Stimulated activated CD8-positive, alpha-beta memory T cell treated with anti-CD3 and anti-CD28 coated beads, Interleukin-7, amount 100 ng/mL, for 1 hour (primary cell): ENCODE measurements at places on chromosomes 2 and 18.

DNA sequence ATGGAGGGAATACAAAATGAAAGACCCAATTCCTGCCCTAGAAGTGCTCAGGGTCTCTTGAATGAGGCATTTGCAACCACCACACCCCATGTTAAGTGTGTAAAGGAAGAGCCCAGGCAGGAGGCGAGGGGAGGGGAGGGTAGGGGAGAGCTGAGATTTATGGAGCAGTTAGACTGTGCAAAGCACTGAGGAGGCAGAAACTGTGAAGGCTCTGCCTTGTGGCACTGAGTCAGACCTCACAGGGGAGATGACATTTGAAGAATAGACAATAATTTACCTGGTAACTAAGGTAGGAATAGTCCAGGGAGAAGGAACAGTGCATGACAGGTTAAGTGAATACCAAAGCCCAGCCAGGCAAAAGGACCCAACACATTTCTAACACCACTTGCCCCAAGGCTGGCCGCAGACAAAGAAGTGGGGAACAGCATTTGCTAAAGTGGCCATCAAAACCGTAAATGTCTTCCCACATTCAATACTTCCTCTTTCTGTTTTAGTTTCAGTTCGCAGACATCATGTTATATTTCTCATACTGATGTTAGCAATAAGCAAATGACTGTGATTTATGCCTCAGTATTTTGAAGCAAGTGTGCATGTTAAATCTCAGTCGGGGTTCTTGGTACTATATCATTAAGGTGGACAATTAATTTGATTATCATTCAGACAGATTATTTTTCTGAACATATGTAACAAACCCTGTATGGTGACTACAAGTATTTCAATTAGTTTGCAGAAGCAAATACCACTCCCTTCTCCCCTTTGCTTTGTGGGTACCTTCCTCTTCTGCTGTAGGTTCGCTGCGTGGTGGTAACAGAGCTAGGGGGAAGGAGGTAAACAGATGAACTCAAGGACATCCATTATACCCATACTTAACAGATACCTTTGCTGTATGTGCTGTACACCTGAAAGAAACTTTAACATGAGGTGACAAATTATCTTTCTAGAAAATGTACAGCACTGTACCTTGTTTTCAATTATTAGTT lies 27.5 kb downstream of the CDH20 start:
- no peak for DNase-seq

GRCh38 chr2:28117104-28117596 lies 226.6 kb downstream of the BABAM2 start:
- no peak for DNase-seq

- DNase-seq = no peak
Observed at GRCh38 chr2:85994421-85994777, 105.6 kb upstream of the ST3GAL5 start.

- DNase-seq = peak; percentile 43
Observed at GRCh38 chr2:96870626-96871255, 861 bp upstream of the SEMA4C start.

DNA sequence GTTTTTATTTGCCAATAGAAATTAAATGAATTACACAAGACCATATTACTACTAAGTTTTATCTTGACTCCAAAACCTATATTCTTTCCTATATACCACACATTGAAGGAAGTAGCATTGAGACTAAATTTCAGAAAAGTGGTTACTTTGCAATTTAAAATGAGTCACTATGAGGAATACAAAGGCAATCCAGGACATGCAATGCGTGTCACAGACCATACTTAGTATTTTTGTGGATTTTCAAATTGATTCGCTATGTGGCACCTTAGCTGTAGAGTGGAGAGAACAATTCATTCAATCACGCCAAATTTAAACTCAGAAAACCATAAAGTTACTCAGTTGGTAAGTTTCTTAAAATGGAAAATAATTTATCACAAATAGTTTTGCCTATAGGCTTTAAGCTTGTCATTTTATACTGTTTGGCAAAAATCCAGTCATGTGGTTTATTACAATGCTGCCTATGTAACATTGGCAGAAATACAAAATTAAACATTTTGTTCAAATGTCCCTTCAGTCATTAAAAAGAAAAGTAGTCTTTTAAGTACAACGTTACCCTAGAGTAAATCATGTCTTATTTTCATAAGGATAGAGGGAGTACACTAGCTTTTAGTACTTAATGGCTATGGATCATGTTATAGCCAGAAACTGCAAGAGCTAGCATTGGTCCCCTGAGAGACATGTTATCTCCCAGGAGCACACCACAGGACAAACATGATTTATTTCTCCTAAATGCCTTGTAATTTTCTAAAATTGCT lies 222.8 kb upstream of the CDH7 start:
- DNase-seq = no peak

DNA sequence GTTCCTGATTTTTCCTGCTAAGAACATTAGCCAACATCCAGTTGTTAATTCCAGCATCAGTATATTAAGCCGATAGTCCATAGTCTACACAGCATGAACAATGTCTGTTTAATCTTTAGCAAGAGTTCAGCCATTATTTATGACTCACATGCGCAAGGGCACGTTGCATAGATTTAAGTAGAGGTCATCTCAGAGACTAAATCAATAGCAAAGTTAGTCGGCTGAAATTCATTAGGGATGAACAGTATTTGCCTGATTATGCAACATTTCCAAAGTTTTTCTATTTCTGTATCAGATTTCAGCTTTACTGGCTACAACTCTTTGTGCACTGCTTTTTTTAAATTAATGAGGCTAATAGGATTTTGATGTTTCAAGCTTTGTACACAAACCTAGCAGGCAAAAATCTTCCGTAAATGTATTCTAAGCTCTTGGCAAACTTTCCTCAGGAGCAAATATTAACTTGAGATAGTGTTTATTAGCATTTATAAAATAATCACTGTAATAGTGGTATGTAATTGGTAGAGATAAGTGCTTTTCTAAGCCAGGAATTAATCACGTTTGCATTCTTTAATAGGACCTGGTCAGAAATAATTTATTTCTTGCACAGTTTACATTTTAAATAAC lies 578.7 kb upstream of the ID2 start:
- no peak for DNase-seq

GRCh38 chr2:119253114-119253702 lies 29.6 kb downstream of the STEAP3 start:
- no peak for DNase-seq

DNA sequence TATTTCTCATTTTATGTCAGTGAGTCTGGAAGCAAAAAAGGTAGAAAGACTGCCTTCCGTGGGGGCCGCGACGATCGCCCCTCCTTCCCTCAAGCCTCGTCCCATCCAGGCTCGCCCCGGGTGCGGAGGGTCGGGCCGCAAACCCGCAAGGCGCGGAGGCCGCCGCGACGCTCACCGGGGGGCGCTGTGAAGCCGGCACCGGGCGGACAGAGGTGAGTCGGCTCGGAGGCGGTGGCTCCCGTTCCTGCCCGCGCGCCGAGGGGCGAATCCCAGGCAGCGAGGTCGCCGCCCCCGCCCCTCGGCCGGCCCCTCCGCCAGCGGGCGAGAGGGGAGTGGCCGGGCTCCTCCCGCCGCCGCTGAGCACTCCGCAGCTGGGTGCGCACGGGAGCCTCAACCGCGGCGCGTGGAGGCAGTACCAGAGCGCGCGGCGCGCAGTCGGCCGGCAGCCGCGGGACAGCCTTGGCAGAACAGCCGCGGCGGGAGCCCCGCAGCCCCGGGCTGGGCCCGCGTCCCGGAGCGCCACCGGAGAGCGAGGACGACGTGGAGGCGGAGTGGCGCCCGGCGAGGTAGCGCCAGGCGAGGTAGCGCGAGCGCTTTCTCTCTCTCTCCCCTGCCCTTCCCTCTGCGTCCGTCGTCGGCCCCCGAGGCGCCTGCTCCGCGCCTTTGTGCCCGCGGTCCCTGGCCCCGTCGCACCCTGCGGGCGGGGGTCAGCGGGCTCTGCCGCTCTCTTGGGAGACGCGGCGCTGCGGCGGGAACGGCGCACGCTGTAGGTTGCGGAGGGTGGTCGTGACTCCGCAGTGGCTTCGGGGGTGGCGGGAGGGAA lies at the start of gene MYO1B:
Gene MYO1B (plus strand): TSS at position 359 of the 823 bp plus-strand sequence. CDS start 31,492 bp downstream, outside the sequence.
- DNase-seq = no peak

DNA sequence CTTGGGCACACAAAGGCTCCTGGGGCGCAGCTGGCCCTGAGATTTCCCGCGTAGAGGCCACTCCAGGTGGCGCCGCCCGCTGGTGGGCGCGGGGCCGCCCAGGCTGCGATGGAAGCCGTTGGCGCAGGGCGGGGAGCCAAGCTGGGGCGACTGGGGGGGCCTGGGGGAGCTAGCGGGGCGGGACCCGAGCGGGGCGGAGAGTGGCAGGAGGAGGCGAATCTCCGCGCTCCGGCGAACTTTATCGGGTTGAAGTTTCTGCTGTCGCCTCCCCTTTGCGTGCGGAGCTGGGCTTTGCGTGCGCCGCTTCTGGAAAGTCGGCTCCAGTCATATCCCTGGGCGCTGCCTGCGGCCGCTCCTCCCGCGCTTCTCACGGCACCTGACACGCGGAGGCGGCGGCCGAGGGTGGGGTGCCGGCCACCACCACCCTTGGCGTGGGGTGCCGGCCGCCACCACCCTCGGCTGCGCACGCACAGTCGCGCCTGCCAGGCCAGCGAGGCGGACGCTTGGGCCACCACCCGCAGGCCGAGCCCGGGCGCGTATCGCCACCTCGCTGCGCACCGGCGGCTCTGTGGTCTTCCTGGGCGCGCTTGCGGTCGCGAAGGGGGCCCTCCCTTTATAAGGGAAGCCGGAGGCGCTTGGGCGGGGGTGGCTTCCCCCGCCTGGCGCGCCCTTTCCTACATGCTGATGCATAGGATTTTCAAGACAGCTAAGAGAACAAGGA lies 919 bp upstream of the CYP1B1 start:
- DNase-seq = no peak

DNA sequence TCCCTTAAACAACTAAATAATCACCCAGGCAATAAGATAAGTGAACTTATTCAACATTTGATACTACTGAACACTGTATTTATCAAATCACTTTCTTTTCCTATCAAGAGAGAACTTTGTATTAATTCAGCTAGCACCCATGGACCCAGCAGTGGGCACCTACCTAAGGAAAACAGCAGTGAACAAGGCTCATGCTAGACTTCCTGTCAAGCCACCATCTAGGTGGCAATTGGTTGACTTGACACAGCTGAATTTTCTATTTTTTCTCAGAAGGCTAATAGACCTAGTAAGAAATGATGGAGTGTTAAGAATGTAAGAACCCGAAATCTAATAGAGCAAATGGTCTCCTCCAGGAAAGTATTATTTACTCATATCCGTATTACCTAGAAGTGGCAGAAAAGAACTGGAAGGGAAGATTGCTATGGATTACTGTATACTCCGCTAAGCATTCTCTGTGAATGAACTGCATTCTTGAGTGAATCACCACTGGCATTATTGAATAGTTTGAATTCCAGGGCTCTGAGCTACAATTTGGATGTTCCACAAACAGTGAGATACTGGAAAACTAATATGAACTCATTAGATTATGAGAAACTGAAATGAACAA lies 988.2 kb upstream of the CDH2 start:
- DNase-seq = no peak

DNA sequence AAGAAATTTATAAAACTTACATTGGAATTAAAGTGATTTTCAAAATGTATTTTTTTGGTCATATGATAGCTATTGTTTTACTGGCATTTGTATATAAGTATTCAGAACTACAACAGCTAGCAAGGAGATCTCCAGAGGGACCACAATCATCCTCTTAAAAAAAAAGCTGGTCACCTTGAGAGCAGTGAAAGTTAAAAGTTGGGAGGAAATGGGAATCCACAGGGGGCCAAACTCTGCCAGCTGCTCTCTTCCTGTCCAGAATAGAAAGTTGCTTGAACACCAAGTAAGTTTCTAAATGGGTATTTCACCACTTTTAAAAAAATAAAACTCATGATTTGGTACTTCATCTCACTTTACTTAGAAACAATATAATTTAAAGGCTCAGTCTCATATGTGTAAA lies 1025.1 kb downstream of the LRP1B start:
- DNase-seq = no peak

GRCh38 chr2:181131584-181131983 lies 151.2 kb downstream of the UBE2E3 start:
- DNase-seq = no peak

GRCh38 chr2:219714681-219715400 lies 87.4 kb downstream of the SLC4A3 start:
- DNase-seq = no peak

DNA sequence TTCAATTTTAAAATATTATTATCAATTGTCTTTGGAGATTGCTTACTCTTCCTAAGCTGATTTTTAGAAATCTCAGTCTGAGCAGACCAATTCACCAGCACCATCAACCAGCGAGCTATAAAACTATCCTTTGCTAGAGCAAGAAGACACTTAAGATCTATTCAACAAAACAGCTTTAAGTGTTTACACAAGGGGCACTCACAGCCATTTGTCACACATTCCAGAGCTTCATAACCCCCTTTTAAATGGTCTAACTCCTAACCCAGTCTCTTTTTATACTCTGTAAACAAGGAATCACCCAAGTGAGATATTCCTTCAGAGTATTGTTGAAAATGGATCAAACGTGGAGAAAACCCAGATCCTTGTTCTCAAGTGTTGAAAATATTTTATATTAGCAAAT lies 1294.1 kb upstream of the CHAC2 start:
- no peak for DNase-seq

- DNase-seq = no peak
Observed at GRCh38 chr2:171316220-171316619, 117.6 kb downstream of the METTL8 start.

GRCh38 chr2:56184500-56185011 lies 766 bp downstream of the CCDC85A start:
- no peak for DNase-seq

GRCh38 chr2:144559242-144559641 lies 39.3 kb upstream of the ZEB2 start:
- DNase-seq = no peak

GRCh38 chr18:57787068-57787685 lies 15.9 kb downstream of the ATP8B1 start:
- DNase-seq = no peak

DNA sequence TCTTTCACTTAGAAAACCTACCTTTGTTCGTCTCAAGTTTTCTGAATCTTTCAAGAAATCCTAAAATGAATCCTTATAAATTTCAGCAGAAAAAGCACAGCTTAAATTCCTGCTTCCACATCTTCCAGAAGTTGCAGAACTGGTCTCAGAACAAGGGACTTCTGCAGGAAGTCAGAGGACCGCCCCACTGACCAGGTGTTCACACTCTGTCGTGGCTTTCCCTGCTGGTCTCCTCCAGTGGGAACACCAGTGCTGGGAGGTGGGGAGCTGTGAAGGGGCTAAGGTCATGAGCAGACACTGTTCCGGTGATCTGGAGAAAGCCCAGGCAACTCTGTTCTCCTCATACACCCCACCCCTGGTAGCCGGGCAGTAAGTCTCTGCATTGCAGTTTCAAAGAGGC lies 3.5 kb downstream of the FAM110C start:
- no peak for DNase-seq

- no peak for DNase-seq
Observed at GRCh38 chr18:49837889-49838288, 24.6 kb upstream of the ACAA2 start.

DNA sequence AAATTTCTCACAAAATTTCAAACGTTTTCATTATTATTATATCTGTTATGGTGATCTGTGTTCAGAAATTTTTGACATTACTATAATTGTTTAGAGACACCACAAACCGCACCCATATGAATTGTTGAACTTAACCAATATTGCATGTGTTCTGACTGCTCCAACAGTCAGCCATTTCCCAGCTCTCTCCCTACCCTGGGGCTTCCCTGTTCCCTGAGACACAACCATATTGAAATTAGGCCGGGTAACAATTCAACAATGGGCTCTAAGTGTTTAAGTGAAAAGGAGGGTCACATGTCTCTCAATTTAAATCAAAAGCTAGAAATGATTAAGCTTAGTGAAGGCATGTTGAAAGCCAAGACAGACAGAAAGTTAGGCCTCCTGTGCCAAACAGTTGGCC lies 424.0 kb downstream of the DSC3 start:
- no peak for DNase-seq

- no peak for DNase-seq
Observed at GRCh38 chr2:50987616-50988313, 44.2 kb downstream of the NRXN1 start.
